ENCODE measurements at places on chromosomes 7 and 10.
A peak's percentile ranks its signal among the peaks of the same experiment; 100 is the strongest.

DNA sequence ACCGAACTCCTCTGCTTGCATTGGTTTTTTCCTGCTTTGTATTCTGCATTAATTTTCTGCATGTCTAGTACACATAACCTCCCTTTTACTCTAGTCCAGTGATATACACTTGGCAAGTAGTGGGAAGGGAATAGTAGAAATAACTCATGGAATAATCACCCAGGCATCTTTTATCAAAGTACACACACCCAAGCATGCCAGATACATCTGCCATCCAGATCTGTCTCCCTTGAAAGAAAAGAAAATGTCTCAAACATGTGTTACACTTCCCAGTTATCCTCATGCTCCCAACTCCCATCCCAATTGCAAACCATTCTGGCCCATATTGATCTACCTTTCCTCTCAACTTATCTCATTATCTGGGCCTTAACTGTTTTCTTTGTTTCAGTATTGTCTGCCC lies 79.0 kb downstream of the PHYHIPL start:
- no peak for DNase-seq

DNA sequence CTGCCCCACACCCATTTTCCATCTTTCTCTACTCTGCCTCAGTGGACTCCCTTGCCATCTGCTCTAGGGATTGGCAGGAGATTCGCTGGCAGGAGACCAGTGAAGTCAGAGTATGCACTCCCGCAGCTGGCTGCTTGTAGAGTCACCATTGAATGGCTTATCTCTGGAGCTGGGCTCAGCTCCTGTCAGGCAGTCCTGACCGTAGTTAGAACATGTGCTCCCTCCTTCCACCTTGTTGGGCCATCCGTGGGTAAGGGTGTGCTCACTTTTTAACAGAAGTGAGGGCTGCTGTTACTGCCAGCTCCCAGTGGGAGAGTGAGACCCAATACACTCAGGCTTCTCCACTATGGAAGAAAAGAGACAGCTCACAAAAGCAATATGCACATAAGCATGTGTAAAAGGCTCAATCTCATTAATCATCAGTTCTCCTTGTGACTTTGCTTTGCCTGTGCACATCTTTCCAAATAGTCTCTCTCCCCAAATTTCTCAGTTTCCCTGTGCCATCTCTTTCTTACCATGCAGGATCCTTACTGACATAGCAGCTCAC lies 773.3 kb downstream of the GRID1 start:
- no peak for DNase-seq

DNA sequence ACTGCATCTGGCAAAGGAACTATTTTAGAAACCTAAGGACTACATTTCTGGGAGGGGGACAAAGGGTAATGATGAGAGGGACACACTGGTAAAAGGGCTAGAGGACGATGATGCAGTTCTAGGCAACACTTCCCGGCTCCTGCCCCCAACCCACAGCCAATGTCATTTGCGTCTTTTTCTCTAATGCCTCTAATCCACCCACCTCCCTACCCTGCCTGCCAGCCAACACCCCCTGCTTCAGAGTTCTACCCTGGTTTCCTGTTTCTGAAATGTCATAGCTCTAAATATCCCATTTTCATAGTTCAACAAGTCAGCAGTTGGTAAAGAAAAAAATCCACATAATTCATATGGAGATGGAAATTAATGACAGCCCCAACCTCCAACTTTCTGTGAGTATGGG lies 79.0 kb downstream of the KIAA1549 start:
- no peak for DNase-seq

DNA sequence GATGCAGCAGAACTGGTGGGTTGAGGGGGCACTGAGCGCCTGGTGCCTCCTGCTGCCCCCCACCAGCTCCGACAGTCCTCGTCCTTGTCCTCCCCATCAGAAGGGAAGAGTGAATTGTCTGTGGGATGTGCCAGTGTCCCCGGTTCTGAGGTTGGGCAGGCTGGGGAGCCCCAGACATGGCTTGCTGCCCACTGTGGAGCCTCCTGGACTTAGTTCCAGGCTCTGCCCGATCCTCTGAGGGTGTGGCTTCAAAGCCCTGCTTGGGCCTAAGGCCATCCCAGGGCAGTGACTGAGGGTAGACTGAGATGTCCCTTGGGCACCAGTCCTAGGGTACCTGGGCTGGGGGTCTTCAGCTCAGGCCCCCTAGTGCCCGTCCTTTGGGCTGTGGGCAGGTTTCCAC lies 168.8 kb downstream of the RNF216 start:
- no peak for DNase-seq

DNA sequence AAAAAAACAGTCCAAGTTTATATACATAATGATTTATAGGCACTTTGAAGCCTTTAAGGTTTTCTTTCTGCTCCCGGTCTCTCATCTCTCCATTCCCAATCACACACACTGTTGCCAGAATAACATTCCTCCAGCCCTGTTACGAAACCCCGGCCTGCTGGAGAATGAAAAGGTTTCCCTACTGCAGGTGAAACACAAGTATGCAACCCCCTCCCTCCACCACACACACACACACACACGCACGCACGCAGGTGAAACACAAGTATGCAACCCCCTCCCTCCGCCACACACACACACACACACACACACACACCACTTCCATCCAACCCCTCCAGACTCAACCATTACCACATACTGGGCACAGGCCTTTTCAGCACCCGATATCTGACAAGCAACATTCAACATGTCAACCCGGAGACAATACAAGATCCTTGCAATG lies 87.5 kb downstream of the PARD3 start:
- no peak for DNase-seq

- no peak for DNase-seq
Observed at GRCh38 chr10:29306688-29307087, 17.8 kb downstream of the LYZL1 start.

- peak; percentile 31 for DNase-seq
Observed at GRCh38 chr7:107025449-107026103, 18.9 kb upstream of the PRKAR2B start.

DNA sequence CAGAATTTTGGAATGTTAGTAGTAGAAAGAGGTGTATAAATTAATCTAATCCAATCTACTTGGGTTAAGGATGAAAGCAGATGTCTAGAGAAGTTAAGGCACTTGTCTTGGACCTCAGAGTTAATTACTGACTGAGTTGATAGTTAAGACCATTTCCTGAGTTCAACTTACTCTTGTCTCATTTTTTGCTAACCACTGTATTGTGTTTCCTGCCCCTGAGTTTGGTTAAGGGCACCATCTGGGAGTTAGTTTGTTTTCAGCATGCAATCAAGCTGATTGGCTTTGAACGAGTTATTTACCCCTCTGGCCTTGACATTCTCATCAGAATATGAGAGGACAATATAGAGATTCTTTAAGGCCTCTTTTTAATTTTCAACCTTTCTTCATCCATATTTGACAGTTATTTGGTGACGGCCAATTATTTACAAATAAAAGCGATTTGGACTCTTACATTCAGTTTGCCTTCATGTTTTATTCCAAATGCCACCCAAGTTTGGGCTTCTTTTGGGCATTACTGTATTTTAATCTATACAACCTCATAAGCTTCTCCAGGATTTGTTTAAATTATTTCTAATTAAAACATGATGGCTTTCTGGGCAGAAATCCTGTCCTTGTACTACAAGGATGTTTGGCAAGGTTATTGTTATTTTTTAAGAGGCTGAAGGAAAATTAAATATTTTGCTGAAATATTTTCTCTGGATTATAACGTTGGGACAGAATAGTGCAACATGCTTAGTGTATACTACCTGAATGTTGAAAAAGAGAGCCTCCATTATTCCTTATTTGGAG lies 225.0 kb downstream of the CACNB2 start:
- no peak for DNase-seq

- DNase-seq, result no peak
Observed at GRCh38 chr10:121062115-121062514, 211.0 kb downstream of the WDR11 start.

GRCh38 chr10:34655286-34656170 lies 159.6 kb downstream of the PARD3 start:
- peak; percentile 82 for DNase-seq

GRCh38 chr7:90817846-90818245 lies 221.7 kb downstream of the CDK14 start:
- DNase-seq, result no peak

DNA sequence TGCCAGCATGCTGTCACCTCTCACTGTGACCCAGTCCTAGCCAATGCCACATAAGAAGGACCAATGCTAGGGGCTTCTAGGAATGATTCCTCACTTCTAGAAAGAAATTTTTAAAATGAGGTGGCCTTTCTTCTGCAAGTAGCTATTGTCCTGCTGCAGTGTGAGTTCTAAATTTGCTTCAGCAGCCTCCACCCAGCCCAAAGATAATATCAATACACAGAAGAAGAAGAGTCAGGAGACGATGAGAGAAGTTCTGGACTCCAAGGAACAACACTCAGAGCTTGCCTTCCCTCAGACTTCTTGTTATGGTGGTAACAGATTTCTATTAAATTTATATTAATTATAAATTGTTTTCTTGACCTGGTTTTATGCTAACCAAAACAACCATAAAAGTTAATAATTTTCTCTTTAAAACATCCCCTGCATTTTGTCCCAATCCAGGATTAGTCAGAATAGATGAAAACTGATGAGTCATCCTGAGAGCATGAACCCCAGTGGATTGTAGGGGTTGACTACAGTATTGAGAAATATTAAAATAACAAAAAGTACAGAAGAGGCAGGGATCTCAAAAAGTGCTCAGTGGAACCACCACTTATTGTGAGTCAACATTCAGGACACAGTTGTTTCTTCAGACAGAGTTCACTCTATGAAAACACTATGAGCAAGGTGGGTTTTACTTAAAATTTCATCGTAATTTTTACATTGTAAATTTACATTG lies 29.6 kb upstream of the AKR1C2 start:
- DNase-seq, result no peak

- DNase-seq, result peak; percentile 8
Observed at GRCh38 chr10:76086170-76086760, 654.8 kb downstream of the LRMDA start.

GRCh38 chr7:104820836-104821535 lies 193.0 kb upstream of the KMT2E start:
- no peak for DNase-seq

GRCh38 chr10:48309711-48310226 lies 3.3 kb downstream of the MAPK8 start:
- peak; percentile 92 for DNase-seq

DNA sequence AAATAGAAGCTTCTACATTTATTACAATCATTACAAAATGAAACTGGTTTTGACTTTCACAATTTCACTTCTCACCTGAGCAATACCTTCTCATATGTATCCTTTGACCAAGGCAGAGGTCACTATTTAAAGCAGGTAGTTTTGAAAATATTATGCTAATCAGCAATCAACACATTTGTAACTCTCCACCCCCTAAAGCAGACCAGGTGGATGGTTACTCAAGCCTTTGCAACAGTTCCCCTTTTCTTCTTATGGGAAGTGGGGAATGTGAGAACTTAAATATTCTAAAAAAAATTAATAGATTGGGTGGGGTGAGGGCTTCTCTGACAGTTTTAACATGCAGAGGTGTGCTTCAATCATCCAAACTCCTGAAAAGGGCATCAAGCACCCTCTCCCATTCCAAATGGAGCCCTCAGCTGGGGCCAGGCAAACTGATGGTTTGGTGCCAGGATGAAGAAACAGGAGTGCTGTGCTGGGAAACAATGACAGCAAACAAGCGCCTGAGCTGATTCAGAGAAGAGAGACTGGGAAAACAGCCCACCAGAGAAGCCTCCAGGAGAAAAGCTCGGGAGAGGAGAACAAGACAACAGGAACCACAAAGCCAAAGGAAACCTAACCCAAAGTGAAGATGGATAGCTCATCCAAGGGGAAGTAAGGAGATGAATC lies 17.1 kb downstream of the RAPGEF5 start:
- no peak for DNase-seq

DNA sequence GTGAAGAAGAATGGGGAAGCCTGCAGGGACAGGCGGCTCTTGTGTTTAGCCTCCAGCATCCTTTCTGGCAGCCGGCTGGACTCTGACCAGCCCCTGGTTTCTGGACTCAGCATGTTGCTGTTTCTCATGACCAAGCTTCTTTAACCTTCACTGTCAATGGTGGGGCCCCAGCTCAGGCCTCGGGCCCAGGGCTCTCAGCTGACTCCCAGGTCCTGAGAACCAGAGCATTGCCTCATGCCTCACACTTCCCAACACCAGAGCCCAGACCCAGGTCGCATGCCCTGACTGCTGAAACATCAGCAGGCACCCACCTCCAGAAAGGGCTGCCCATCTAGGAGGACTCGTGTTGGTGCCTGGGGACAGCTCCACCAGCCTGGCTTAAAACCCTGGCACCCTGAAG lies 34.8 kb upstream of the FGFR2 start:
- no peak for DNase-seq

DNA sequence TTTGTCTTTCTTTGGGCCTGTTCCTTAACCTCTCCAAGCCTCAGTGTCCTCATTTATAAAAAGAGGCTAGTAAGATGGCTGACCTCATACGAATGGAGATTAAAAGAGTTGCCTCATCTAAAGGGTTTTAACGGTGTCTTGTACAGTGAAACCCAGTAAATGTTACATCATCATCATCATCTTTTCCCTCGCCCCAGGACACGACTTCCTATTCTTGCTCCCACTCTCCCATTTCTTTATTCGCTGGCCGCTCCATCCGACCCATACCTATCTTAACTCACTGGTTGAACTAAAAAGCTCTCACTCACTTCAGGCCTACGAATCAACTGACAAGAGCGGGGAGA lies 554 bp downstream of the FRA10AC1 start:
- DNase-seq, result peak; percentile 46

DNA sequence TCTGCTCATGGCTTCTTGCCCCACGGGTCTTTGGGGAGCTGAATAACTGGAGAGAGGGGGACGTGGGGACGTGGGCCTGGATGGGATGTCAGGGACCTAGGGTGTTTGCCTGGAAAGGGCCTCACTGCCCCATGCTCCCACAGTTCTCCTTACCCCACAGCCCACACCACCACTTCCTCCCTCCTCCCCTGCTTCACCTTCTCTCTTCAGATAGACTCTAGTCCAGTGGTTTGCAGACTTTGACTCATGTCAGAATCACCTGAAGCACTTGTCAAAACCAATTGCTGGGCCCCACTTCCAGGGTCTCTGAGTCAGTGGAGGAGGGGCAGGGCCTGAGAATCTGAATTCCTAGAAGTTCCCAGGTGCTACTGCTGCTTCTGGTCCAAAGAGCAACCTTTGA lies 327.4 kb downstream of the RPS24 start:
- DNase-seq, result no peak

DNA sequence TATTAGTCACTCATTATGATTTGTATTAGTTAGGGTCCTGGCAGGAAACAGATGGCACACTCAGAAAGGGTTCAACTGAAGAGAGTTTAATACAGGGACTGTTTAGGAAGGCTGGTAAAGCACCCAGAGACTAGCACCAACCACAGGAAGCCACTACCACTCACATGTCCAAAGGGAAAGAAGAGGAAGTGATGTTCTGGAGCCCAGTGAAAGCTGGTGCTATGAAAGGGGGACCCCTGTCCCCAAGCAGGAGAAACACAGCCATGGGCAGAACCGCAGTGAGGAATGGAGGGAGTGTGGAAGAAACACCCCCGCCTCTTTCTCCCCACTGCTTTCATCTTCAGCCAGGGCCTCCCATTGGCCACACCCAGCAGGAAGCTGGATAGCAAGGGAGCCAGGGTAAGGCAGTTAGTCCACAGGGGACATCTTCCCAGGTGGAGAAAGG lies 3.2 kb upstream of the VSIR start:
- no peak for DNase-seq
